T-helper 1 cell (primary cell): ENCODE measurements at places on chromosomes 16 and 17.

DNA sequence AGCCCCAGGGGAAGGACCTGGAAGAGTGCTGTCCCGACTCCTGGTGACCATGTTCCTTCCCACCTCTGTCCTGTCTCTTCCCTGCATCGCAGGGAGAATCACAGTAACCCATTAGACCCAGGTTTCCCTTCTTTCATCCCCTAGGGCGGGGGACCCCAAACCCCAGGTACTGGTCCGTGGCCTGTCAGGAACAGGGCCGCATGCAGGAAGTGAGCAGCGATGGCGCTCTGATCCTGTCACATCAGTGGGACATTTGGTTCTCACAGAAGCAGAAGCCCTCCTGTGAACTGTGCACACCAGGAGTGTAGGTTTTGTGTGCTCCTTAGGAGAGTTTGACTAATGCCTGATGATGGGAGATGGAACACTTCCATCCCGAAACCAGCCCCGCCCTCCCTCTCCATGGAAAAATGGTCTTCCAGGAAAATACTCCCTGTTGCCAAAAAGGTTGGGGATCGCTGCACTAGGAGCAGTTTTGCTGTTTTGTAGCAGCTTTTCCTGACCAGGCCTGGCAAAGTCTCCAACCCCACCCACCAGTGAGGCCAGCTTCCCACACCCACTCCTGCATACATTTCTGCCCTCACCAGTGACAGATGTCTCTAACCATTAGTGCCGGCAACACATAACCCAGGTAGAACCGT is 10.5 kb downstream of the MNT start:
- no peak for DNase-seq

DNA sequence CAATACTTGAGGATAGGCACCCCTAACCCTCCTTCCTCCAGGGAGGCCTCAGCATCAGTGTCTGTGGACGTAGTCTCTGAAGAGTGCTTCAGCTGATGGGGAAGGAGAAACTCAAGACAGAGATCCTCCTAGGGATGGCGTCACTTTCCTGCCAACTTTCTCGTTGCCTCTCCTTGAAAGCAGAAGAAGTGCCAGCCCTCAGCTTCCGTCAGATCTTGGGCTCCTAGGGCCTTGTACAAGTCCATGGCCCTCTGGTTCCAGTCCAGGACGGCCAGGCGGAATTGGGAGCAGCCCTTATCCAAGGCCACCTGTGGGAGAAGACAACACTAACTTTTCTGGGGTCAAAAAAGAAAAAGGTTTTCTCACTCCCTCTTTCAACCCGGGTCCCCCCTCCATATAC is 1.3 kb downstream of the SAT2 start:
- no peak for DNase-seq

DNA sequence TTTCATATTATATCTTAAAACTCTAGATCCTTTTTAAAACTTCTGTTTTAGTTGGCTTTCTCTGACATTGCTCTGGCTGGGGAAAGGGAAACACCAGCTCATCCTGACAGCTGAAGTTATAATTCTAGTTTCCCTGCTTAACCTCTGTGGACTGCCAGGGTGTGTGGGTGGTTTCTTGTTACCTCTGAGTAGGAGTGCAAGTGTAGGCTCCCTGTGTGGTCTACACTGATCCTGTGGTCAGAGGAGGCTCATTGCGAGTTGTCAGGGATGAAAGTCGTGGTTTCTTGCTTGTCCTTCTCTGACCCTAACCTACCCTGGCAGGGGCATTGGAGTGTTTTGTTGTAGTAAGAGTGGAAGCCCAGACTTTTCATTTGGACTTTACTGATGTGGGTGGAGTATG is 221.0 kb downstream of the UTP18 start:
- DNase-seq, result no peak

- DNase-seq, result no peak
Observed at GRCh38 chr17:62818526-62818925, 10.4 kb upstream of the MARCHF10 start.
